CD4-positive, alpha-beta T cell treated with Interleukin-4 for 4 hours (primary cell): ENCODE measurements at places on chromosomes 6 and 20.

DNA sequence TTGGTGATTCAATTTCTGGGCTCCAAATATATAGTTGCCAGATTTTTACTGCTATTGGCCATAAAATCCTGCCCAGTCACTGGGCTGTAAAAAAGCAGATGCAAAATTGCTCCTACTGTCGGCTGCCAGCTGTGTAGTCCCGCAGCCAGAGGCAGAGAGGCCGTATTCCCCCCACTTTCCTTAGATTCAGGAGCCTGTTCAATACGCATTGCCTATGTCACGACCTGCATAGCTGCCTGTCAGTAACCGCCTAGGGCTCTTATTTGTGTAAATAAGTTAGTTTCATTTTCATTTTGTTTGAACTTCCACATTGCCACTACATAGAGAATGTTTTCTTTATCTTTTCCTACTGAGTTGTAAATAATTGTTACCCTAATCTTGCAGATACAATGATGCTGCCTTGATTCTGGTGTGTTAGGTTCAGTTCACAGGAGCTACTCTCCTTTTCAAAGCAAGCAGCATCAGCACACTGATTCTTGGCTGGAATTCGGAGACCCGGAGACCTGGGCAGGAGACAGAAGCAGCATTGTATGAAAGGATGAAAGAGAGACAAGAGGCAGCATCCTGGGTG lies 46.0 kb upstream of the UST start:
- peak; percentile 32 for DNase-seq

DNA sequence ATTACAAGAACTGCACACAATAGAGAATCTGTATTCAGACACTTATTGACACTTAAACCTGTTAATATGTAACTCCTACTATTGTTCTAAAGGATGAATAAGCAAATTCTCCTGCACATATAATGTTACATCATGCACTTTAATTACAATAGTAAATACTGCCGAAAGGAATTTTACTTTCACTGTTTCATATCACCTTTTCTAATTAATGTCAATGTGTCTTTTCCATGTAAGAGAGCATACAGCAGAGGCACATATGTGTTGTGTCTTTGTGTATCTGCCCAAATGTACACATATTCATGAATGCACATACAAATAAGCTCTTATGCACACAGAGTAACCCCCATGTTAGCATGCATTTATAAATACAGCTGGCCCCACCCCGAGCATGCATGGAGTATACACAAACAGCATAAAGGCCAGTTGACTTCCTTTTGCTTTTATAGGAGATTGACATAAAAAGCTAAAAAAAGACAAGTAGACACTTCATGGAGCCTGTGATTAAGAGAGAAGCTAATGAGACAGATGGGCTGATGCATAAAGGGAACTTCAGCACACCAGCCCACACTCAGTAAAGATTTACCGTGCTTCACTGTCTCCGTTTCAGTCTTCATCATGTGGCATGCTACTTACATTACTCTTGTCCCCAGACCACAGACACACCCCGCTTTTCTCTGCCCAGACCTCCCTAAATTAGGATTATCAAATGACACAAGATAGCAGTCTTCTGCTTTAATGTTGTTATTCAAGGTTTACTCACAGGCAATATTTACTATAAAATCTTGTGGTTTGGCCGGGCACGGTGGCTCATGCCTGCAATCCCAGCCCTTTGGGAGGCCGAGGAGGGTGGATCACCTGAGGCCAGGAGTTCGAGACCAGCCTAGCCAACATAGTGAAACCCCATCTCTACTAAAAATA lies 184.6 kb downstream of the ATXN1 start:
- no peak for DNase-seq

DNA sequence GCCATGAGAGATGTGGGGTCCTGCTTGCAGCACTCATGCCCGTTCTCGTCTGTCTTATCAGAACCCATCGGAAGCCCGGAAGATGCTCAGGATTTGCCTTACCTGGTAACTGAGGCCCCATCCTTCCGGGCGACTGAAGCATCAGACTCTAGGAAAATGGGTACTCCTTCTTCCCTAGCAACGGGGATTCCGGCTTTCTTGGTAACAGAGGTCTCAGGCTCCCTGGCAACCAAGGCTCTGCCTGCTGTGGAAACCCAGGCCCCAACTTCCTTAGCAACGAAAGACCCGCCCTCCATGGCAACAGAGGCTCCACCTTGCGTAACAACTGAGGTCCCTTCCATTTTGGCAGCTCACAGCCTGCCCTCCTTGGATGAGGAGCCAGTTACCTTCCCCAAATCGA lies 8.3 kb downstream of the PI16 start:
- peak; percentile 90 for DNase-seq

GRCh38 chr6:37272834-37273566 lies 15.1 kb upstream of the TMEM217 start:
- no peak for DNase-seq

DNA sequence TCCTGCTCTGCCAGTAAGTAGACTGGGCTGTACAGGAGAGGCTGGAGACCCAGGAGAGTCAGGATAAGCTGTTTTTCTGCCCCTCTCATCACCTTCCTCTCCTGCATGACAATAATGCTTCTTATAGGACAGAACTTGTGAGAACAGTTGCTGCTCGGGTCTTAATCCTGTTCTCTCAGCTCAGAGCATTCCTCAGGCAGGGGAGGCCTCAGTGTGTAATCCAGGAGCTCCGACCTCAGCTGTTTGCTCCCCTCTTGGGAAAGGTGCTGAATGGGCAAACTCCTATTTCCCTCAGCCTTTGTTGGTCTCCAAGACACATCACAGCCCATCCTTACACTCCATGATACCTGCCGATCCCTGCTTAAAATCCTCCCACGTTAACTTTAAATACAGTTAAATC lies 134.9 kb upstream of the LRFN2 start:
- no peak for DNase-seq

- DNase-seq = no peak
Measured at GRCh38 chr6:46947497-46947896, 25.8 kb upstream of the ADGRF5 start.

DNA sequence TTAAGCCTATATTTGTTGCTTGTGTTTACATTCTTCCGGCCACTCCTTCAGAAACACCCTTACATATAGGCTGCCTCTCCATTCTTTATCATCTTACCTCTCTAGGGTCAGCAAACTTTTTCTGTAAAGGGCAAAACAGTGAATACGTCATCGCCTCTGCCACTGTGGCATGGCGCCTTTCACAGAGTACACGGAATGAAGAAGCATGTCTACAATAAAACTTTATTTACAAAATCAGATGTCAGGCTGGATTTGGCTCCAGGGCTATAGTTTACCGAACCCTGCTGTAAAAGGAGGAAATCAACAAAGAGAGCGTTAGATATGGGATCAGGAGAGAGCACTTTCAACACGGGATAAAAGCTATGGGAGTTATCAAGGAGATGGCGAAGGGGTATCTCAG lies 9.3 kb upstream of the NCR2 start:
- DNase-seq = no peak

- no peak for DNase-seq
Measured at GRCh38 chr20:588476-588875, 21.6 kb downstream of the TCF15 start.

GRCh38 chr6:31737991-31738979 lies 1.5 kb upstream of the MSH5 start:
- DNase-seq = peak; percentile 73

GRCh38 chr6:37257320-37257633 lies 295 bp upstream of the TBC1D22B start:
- no peak for DNase-seq

DNA sequence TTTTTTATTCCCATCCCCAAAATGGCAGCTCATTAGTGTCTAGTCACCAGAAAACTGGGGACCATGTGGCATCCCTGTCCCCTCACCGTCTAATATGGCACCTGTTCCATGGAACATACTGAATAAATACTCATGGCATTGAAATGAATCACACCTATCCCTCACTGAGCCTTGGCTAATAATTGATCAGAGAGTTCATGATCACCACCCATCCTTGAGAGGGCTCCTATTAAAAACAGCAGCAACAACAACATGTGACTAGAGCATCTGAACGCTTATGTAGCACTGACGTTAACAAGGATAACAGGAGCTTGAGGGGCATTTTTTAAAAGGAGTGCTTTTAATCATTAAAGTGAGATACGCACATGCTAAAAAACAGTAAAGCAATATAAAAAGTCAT lies 1111.6 kb upstream of the FLRT3 start:
- no peak for DNase-seq

DNA sequence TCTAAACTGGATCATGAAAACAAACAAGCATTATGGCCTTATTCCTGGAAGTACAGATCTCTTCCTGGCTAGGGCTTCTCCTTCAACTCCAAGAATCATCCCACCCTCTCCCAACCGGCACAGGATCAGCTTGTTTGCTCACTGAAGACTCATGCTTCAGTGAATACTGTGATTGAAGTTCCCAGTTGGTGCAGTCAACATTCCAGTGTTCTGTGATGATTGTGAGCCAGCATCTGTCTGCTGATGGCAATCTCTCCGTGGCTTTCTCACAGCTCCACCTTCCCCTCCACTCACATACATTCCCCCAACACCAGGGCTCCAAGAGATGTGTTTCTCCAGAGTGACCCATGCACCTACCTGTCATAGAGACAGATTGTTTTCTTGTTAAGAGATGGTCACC lies 421.3 kb upstream of the BTBD3 start:
- DNase-seq = no peak
